ENCODE measurements at places on chromosomes 2 and 18. TPM values are rescaled to one million over a fixed set of nuclear protein-coding genes. Genes with fewer than 3 reads are reported as not detected.

DNA sequence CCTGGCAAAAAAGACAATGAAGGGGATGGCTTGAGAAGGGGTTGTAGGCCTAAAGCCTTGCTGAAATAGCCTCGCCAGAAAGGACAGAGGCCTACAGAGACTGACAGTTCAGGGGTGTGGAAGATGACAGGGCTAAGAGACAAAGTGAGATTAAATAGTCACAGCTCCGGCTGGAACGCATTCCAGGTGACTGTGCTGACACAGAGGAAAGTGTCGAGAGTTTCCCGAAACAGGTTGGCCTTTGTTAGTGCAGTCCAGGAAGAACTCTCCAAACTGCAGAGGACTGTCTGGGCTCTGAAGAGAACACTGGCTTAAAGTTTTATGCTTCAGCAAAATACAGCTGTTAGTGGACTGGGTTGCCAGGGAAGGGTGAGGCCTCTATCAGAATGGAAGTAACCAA lies 52.8 kb downstream of the METTL4 start:
- DNase-seq = no peak

ARHGAP25 gene
- total RNA-seq = not detected

CNTNAP5 gene
- not detected for total RNA-seq

CD207 gene
- total RNA-seq = not detected

Measured in RPMI7951 (cell line).